Activated CD8-positive, alpha-beta T cell treated with anti-CD3 and anti-CD28 coated beads for 36 hours (primary cell): ENCODE measurements at places on chromosomes 5 and 9. TPM values are rescaled to one million over a fixed set of nuclear protein-coding genes. Genes with fewer than 3 reads are reported as not detected.

- H3K36me3 ChIP-seq = no peaks in the 10 kb centered on the region
- peaks cover 17% of the 10 kb centered on the region for H3K27me3 ChIP-seq
- H3K4me1 ChIP-seq = no peaks in the 10 kb centered on the region
- no peak overlapping the region for H3K4me3 ChIP-seq
- no peak for DNase-seq
- H3K27ac ChIP-seq = no peak overlapping the region
These were observed 66.0 kb downstream of the KLF4 start for GRCh38 chr9:107423540-107423939.

DNA sequence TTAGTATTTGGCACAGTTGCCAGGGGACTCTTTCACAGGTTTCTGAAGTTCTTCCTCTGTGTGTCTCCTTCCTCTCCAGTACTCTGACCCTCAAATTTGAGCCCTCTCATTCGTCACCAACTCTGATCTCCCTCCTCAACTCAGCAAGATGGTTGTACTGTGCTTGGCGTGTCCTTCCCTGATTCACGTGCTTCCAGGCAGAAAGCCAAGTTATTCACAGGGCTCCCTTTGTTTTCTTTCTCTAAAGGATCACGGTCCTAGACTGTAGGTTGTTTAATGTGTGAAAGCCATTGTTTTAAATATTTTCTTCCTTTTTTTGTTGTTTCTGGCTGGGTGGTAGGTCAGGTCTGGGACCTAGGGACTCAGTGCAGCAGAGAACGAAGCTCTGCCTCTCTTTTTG, 142.9 kb downstream of the DMAC1 start:
- DNase-seq = no peak
- no peaks in the 10 kb centered on the region for H3K36me3 ChIP-seq
- H3K27me3 ChIP-seq = no peaks in the 10 kb centered on the region
- no peak overlapping the region for H3K27ac ChIP-seq

SEMA6A gene
- not detected for total RNA-seq

WHRN gene
- 14.9 TPM for total RNA-seq

GRCh38 chr9:35689542-35690293, at the start of gene TPM2:
Gene TPM2 (minus strand): TSS chr9:35689925. CDS start chr9:35689817, 108 bp downstream.
- no peak for DNase-seq
- peak within 1 kb of the TSS; percentile 72 for H3K4me3 ChIP-seq
- no peaks in the 10 kb centered on the region for H3K36me3 ChIP-seq
- no peaks in the 10 kb centered on the region for H3K27me3 ChIP-seq

SHISAL2B gene
- not detected for total RNA-seq

GRCh38 chr9:120873512-120873911, 3.5 kb downstream of the PHF19 start:
- peak overlapping the region; percentile 92 for H3K27ac ChIP-seq
- no peak for DNase-seq
- H3K36me3 ChIP-seq = peaks cover 75% of the 10 kb centered on the region

GRCh38 chr5:91189480-91190313, 193.4 kb downstream of the ARRDC3 start:
- H3K4me1 ChIP-seq = no peaks in the 10 kb centered on the region
- H3K36me3 ChIP-seq = no peaks in the 10 kb centered on the region
- DNase-seq = no peak
- H3K4me3 ChIP-seq = no peak overlapping the region

DNA sequence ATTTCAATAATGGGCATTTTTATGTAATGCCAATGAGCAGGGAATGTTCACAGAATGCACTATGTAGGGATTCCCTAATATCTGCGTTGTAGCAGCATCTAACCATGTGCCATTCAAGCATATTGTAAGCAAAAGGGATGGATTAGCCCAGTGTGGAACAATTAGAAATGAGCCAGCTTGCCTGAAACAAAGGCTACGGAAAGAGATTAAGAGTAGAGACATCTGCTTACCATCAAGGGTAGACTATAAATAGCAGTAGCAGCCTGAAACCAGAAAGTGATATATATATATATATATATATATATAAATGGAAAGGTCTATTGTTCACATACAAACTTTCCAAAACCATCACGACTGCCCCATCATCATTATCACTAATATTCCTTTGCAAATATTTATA, 31.9 kb upstream of the CEP120 start:
- no peak overlapping the region for H3K4me3 ChIP-seq
- DNase-seq = no peak
- H3K4me1 ChIP-seq = peaks cover 4% of the 10 kb centered on the region
- no peaks in the 10 kb centered on the region for H3K27me3 ChIP-seq

SARDH gene
- 5.6 TPM for total RNA-seq

- DNase-seq = no peak
- H3K4me3 ChIP-seq = no peak overlapping the region
- no peaks in the 10 kb centered on the region for H3K4me1 ChIP-seq
These were observed 271.3 kb upstream of the DMAC1 start for GRCh38 chr9:8070779-8071444.

- H3K27me3 ChIP-seq = no peaks in the 10 kb centered on the region
- H3K4me1 ChIP-seq = no peaks in the 10 kb centered on the region
- no peak overlapping the region for H3K27ac ChIP-seq
- H3K36me3 ChIP-seq = peaks cover 2% of the 10 kb centered on the region
These were observed 197.3 kb downstream of the ARL15 start for GRCh38 chr5:54113060-54113459.

DNA sequence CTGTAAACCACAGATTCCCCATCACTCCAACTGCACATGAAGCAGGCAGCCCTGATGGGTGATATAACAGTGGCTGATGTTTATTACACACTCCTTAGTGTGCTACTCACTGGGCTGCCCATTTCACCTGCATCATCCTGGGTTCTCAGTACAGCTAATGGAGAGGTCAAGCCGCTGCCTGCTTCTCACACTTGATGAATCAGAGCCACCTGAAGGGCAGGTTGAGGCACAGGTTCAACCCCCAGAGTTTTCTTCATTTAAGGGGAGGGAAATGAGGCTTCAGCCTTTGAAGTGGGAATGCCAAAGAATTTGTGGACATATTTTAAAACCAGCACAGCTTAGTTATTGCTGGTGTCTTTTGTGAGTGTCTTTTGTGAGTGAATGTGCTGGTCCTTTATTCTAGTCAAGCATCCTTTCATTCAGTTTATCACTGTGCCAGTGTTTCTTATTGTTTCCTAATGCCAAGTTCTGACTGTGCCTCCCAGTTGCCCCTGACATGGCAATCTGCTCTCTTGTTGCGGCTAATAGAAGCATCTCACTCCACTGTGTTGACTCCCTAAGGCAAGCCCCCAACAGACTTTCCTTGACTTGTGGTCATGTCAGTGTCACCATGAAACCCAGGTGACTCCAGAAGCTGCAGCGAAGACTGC, 109.2 kb downstream of the FBXL7 start:
- H3K27me3 ChIP-seq = no peaks in the 10 kb centered on the region
- no peak for DNase-seq
- H3K36me3 ChIP-seq = no peaks in the 10 kb centered on the region
- no peak overlapping the region for H3K27ac ChIP-seq
- no peak overlapping the region for H3K4me3 ChIP-seq

CCL27 gene
- not detected for total RNA-seq

NFX1 gene
- 38.9 TPM for total RNA-seq

KCNV2 gene
- not detected for total RNA-seq

DNA sequence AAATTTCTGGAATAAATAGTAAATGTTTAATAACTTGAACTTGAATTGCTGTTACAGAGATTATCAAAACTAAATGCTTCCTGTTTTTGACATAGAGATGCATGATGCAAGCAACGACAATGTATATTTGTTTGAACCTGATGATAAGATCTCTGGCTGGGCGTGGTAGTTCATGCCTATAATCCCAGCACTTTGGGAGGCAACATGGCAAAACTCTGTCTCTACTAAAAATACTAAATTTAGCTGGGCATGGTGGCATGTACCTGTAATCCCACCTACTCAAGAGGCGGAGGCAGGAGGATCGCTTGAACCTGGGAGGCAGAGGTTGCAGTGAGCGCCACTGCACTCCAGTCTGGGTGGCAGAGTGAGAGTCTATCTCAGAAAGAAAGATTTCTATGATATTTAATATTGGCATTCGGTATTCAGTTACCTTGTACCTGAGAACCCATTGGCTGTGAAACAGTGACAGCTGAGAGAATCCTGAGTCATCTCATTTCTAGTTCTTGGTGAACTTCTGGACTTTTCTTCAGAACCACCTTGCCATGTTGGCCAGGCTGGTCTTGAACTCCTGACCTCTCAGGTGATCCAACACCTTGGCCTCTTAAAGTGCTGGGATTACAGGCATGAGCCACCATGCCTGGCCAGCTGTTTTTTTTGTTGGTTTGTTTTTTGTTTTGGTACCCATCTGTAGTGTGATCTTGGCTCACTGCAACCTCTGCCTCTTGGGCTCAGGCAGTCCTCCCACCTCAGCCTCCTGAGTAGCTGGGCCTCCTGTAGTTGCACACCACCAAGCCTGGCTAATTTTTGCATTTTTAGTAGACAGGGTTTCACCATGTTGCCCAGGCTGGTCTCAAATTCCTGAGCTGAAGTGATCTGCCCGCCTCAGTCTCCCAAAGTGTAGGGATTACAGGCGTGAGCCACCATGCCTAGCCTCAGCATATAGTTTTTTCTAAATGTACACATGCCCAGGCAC, 10.0 kb upstream of the FGF18 start:
- peaks cover 42% of the 10 kb centered on the region for H3K4me1 ChIP-seq
- H3K27ac ChIP-seq = peak overlapping the region; percentile 63
- H3K27me3 ChIP-seq = no peaks in the 10 kb centered on the region
- peaks cover 73% of the 10 kb centered on the region for H3K36me3 ChIP-seq

- no peaks in the 10 kb centered on the region for H3K4me1 ChIP-seq
- no peak overlapping the region for H3K4me3 ChIP-seq
These were observed 149.6 kb downstream of the TTC39B start for GRCh38 chr9:15157381-15157780.

GRCh38 chr5:169904508-169904907, 75.8 kb downstream of the INSYN2B start:
- H3K4me1 ChIP-seq = peaks cover 13% of the 10 kb centered on the region
- no peak overlapping the region for H3K27ac ChIP-seq
- DNase-seq = no peak

DNA sequence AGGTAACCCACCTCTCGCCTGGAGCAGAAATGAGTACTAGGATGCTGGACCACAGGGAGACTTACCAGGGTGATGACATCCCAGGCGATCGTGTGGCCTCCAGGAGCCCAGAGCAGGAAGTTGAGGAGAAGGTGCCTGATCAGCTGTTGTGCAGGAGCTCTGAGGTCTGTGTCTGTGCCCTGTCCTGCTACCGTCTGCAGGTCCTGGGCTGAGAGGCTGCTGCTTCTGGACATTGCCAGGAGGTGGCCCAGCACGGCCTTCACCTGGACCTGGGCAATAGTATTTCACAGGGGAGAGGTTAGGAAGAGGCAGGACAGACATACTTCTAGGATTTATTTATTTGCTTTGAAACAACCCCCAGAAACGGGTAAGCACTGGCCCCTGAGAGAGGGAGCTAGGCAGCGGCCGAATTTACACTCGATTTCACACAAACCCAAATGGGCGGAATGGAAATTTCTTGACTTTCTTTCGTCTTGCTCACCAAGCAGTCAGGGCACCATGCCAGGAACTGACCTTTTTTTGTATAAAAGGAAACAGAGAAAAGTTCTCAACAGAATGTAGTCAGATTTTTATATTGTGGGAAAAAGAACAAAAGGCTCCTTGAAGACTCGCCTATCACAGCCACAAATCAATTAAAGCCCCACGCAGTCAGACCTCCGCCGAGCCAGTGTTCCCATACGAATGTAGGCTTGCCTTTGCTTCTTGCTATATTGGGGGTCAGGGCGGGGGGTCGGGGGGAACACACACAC, 210.3 kb downstream of the FANCC start:
- no peaks in the 10 kb centered on the region for H3K27me3 ChIP-seq
- H3K36me3 ChIP-seq = no peaks in the 10 kb centered on the region
- no peak overlapping the region for H3K27ac ChIP-seq
- no peaks in the 10 kb centered on the region for H3K4me1 ChIP-seq
- DNase-seq = no peak

FST gene
- total RNA-seq = 0.43 TPM

SLC4A9 gene
- total RNA-seq = not detected

- no peaks in the 10 kb centered on the region for H3K36me3 ChIP-seq
- peaks cover 18% of the 10 kb centered on the region for H3K4me1 ChIP-seq
- H3K4me3 ChIP-seq = no peak overlapping the region
- DNase-seq = no peak
- H3K27ac ChIP-seq = no peak overlapping the region
These were observed 95.1 kb downstream of the AK8 start for GRCh38 chr9:132783006-132783405.

RBM27 gene
- total RNA-seq = 29.3 TPM

GRCh38 chr9:16115994-16116393, 563.2 kb downstream of the CCDC171 start:
- no peak overlapping the region for H3K27ac ChIP-seq
- H3K4me1 ChIP-seq = no peaks in the 10 kb centered on the region
- H3K27me3 ChIP-seq = no peaks in the 10 kb centered on the region

- H3K4me3 ChIP-seq = no peak overlapping the region
- peaks cover 2% of the 10 kb centered on the region for H3K27me3 ChIP-seq
- no peak overlapping the region for H3K27ac ChIP-seq
- no peak for DNase-seq
These were observed 12.1 kb downstream of the ADAM19 start for GRCh38 chr5:157563373-157563928.

PTCD2 gene
- 11.7 TPM for total RNA-seq

DNA sequence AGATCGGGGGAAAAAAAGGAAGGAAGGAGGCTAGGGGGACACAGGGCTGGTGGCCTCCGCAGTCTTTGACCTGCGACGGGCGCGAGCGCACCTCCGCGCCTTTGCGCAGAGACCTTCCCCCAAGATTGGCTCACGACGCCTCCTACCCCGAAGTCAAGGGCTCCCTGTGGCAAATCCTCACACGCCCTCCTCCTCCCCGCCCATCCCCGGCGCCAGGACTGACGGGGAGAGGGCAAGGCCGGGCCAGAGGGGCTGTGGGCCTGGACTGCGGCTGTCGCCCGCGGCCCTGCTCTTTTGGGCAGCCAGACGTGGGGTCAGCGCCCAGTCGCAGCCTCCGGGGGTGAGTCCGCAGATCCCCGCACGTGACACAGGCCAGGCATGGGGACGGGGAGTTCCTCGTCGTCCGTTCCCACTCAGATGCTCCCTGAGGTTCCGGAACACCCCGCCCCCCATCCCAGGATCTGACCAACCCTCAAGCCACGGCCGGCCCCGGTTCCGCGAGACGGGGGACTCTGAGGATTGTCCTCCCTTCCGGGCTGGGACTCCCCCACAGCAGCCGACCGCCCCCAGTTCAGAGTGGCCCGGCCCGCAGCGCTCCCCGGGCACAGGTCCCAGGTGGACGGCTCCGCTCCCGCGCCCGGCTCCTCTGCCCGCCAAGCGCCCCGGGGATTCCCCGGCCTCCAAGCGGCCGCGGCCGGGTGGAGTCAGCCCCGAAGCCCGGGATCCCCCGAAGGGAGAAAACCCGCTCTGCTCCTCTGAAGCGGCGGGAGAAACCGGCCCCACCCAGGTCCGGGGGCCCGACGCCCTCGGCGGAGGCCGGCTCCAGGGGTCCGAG, 543 bp upstream of the ANKRD33B start:
- peaks cover 22% of the 10 kb centered on the region for H3K4me1 ChIP-seq
- H3K27ac ChIP-seq = no peak overlapping the region
- peak; percentile 64 for DNase-seq
